ENCODE measurements at places on chromosomes 7 and 10.

- no peak for DNase-seq
These were observed 42.9 kb upstream of the TMEM168 start for GRCh38 chr7:112833082-112833481.

GRCh38 chr10:54983255-54983654 lies 182.2 kb upstream of the PCDH15 start:
- DNase-seq: no peak

- DNase-seq: no peak
These were observed 720.8 kb downstream of the LRMDA start for GRCh38 chr10:76152186-76152585.

GRCh38 chr7:25083201-25083600 lies 41.9 kb downstream of the CYCS start:
- DNase-seq: no peak

All from lower lobe of right lung (tissue), 2 donors.